Stimulated activated CD8-positive, alpha-beta memory T cell treated with anti-CD3 and anti-CD28 coated beads, Interleukin-2, amount 100 ng/mL, for 1 hour (primary cell): ENCODE measurements at places on chromosomes 1 and 21.

GRCh38 chr1:179066471-179066870, 15.4 kb upstream of the TOR3A start:
- DNase-seq = no peak

- DNase-seq = no peak
Measured at GRCh38 chr1:66642992-66643391, 109.0 kb downstream of the SGIP1 start.

DNA sequence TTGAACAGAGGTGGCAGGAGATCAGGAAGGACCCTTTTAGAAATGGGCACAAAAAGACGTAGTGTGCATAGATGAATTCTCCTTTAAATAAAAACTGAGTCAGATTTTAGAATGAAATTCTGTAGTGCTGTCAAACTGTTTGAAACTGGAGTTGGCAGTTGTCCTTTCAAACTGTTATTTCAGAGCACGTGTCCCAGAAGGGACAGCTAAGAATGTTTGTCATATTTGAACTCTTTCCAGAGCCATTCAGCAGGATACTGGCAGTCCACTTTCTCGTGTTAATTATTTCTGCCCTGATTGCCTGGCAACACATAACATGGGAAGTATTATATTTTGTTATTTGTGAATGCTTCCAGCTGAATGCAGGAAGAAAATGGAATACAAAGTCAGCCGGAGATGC, 212.3 kb upstream of the DPYD start:
- no peak for DNase-seq

DNA sequence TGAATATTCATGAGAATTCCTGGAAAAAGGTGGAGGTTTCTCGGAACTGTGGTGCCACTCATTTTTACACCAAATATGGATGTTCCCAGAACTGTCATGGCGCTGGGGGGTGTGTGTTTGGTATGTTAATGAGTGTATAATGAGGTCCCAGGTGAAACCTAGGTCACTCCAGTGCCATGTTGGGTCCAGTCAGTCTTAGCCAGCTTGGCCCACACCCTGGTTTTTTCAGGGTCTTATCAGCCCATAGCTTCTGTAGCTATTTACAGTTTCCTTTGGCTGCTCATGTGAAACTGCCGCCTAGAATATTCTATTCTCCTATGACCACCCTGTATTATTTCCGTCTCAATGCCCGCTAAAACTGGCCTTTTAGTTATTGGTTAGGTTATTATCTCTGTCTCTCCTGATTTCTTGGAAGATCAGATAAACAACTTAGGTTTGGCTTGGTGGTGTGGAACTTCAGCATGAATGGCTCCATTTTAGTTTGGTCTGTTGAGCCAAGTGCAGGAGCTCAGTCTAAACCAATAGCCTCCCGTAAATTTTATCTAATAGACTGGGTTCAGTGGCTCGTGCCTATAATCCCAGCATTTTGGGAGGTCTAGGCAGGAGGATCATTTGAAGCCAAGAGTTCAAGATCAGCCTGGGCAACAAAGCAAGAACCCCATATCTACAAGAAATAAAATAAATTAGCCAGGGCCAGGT, 42.1 kb upstream of the EDARADD start:
- DNase-seq = no peak

- DNase-seq = no peak
Measured at GRCh38 chr1:169060919-169061639, 45.4 kb upstream of the ATP1B1 start.

DNA sequence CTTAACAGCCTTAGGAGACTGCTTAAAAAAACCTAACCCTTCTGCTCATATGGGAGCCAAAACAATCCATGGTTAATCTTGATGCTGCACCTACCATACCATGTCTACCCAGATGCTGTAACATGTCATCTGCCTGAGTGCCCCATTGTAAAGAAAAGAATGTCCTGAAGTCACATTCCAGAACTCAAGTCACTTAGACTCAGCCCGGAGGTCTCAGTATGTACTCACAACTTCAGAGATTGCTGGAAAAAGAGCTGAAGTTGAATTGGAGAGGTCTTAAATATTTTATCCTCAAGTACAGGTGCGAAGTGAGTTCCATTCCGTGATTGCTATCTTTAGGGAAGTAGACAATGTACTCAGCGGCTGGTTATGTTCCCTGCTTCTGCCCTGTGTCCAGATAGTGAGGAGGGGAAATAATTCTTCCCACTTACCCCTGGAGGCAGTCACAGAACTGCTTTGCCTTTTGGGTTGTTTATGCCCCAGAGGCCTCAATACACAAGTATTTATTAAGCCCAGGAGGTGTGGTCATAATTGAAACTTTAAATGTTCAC, 57.5 kb upstream of the HOOK1 start:
- DNase-seq = no peak

- no peak for DNase-seq
Measured at GRCh38 chr1:173478094-173478674, 1.0 kb downstream of the PRDX6 start.

DNA sequence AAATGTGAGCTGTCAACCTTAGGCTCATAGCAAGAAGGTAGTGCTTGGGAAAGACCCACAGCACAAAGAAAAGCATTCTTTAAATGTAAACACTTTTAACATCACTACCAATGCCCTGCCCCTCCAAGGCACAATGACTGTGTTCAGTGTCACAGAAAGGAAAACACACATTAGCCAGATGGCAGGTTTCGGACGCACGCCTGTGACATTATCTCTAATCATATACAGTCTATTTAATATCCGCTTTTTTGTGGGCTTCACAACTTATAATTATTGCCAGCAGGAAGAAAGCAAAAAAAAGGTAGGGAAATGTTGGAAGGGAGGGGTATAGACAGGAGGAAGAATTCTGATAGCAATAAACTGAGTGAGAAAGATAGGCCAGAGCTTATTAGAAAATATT, 112.4 kb upstream of the BEND5 start:
- no peak for DNase-seq

DNA sequence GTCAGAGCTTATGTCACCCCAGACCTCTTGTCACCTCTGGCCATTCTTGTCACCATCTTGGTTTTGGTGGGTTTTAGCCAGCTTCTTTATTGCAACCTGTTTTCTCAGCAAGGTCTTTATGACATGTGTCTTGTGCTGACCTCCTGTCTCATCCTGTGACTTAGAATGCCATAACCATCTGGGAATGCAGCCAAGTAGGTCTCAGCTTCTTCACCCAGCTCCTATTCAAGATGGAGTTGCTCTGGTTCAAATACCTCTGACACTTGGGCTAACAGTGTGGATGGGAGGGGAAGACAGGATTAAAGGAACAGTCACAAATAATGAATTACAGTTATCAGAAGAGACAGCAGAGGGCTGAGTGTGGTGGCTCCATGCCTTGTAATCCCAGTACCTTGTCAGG, 30.5 kb upstream of the PIK3CD start:
- no peak for DNase-seq

DNA sequence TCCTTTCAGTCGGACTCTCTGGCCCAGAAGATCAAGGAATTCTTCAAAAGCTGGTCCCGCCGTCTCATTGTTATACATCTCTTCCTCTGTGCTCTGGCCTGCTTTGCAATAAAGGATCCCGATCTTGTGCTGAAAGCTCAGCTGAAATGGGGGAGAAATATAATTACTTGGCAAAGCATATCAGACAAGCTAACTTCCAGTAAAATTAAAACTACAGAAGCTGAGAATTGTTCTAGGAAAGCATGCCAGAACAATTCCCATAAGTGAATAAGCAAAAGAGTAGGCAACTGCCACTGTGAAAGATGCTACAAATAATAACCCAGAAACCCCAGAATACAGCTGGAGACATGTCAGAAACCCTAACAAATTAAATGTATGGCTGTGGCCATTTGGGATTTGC, 146.1 kb downstream of the SIPA1L2 start:
- DNase-seq = no peak

- DNase-seq = no peak
Measured at GRCh38 chr1:65791396-65791795, 1.3 kb upstream of the PDE4B start.

DNA sequence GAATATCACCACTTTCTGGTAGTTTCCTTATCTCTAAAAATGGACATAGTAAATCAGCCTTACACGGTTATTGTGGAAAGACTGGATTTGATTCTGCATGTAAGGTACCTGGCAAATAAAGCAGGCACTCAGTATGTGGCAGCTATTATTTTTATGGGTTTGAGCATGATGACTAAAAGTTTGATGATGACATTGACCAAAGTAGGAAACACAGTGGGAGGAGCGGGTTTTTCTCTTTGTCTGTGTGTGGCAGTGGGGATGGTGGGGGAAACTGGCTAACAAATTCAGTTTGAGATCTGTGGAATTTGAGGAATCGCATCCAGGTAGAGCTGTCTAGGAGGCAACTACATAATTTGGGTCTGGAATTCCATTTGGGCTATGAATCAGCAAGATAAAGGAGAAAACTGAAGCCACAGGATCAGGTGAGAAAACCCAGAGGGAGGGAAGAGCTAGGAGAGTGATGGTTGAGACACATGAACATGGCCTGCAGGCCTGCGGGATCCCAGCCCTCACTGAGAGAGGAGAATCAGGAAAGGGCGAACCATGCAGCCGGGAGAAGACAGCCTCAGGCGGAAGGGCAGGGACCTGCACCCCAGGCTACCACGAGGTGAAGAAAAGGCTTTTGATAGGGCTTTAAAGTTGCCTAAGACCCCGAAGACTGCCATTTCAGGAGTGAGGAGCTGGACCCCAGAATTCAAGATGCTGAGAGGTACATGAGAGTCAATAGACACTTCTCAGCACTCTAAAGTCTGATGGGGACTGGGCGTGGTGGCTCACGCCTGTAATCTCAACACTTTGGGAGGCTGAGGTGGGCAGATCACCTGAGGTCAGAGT, 52.2 kb downstream of the MEF2D start:
- no peak for DNase-seq

GRCh38 chr1:21587602-21587953, 78.4 kb downstream of the ALPL start:
- DNase-seq = no peak

DNA sequence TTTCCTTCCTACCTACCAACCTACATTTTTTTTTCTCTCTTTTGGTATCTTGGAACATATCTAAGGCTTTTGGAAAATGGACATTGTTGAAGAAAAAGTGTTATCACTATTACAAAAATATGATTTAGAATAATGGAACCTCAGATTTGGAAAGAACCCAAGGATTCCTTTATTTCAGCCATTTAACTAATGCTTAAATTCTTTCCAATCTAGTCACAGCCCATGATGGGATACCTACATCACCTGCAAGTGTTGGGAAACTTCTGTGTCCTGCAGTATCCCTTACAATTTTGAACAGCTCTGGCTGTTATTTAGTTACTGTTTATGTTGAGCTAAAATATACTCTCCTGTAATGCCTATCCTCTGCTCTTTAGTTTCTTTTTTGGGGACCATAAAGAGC, 22.3 kb upstream of the APOBEC4 start:
- no peak for DNase-seq

GRCh38 chr1:237894131-237894530, 3.4 kb upstream of the ZP4 start:
- DNase-seq = no peak

GRCh38 chr21:45901061-45901690, 80.4 kb upstream of the COL6A1 start:
- no peak for DNase-seq

- no peak for DNase-seq
Measured at GRCh38 chr21:46452710-46453109, 6.0 kb upstream of the DIP2A start.

GRCh38 chr1:21704145-21704544, 35.0 kb upstream of the RAP1GAP start:
- DNase-seq = no peak

DNA sequence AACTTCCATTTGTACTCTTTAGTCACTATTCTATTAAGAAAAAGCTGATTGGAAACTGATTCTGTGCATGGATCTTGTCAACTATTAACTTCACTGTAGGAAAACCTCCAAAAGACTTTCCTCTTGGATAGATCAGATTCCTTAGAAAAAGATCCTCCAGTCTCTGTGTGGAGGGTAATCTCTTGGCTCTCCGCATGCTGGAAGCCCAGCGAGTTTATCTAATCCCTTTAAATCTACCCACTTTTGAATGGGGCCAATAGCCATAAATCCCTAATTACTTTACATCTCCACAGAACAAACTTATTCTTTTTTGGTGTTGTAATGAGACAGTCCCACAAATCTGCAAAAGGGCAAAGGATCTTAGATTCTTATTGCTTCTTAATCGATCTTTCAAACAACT, 1206.4 kb upstream of the ADGRL4 start:
- DNase-seq = no peak

DNA sequence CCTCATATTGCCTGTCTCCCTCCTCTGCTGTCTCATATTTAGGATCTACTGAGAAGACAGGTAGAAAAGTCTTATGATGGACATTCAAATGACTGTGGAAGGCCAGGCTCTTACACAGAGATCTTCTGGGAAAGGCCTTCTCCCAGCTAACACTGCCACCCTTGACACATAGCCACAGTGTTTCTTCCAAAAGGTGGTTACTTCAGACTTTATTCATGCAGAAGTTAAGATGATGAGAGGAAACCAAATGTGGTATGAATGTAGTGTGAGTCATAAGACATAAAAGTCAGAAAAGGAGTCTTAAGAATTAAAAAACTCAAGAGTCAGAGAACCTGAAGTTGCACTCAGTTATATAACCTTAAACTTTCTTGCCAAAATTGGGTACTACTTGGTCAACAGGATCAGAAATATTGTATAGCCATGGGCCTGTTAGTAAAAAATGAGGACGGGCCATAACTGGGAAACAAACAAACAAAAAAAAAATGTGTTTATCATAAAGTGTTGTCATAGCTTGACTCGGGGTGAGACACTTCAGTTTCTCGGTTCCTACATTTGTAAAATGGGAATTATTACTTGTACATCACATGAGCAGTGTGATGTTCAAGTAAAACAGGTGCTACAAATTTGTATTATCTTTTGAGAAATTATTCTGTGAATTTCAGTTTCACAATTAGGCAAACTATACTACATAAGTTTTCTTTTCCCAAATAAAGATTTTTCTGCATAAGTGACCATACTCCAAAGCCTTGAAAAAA, 1.2 kb upstream of the DENND1B start:
- no peak for DNase-seq

DNA sequence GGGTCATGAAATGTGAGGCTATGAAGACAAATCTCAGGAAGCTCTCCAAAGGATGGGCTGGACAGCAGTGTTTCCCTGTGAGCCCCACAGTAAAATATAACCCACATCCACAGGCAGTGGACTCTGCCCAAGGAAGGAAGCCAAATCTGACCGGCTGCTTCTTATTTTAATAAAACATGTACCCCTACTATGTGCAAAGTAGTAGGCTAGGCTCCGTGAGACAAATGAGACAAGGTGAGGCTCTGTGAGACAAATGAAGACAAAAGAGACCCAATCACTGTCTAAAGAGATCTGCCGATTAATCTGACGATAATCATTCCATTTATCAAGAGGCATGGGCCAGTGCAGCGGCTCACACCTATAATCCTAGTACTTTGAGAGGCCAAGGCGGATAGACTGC, 2.1 kb downstream of the ASAP3 start:
- DNase-seq = no peak

DNA sequence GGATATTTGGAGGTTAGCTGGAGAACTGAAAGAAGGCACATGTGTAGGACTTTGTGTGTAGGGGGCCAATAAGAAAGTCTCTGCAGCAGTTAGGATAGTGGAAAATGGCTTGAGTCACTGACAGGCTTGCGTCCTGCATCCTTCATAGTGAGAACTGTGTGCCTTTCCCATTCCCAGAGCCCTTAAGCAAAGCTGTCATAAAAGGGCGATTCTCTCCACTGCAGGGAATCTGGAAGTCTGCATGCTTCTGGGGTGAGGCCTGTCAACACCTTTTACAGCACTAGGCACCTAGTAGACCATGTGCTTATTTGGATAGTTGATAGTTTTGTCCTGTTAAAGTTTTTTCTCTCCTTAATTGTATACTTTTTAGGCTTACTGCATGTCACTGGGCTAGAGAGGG, 39.4 kb upstream of the MACF1 start:
- no peak for DNase-seq

- DNase-seq = no peak
Measured at GRCh38 chr1:172145656-172146055, 274.8 kb upstream of the C1orf105 start.
